ENCODE measurements at places on chromosomes 7 and 10.

- no peak for DNase-seq
Observed at GRCh38 chr10:118800920-118801319, 46.1 kb upstream of the CACUL1 start.

DNA sequence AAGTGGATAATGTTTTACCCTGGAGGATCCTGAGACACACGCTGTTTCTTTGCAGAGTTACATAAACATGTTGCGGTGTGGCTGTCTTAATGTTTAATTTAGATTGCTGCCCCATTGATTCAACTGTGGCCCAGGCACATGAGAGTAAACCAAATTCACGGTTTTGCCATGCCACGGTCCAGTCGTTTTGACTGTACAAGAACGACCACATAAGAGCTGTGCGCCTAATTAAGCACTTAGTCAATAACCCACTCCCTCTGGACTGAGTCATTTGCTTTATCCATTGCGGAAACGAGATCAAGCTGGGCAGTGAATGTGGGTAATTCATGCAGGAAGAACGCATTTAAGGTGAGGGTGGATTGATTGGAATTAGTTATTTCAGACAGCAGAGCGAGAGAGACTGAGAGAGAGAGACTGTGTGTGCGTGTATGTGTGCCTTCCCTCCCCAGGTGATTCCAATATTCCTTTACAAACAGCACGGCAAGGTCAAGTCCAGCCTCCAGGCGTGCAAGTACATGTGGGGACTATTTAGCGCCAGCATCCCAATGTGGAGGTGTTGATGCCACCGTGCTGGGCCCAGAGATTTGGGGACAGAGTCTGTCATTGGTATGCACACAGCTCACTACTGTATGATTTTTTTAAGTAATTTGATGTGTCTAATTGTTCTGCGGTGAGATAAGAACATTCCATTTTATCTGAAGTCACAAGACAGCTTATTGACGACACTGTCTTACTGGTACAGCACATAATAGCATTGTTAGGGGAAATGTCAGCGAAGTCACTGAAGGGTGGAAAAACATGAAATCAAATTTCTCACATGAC, 8.4 kb upstream of the TEX36 start:
- DNase-seq: no peak

DNA sequence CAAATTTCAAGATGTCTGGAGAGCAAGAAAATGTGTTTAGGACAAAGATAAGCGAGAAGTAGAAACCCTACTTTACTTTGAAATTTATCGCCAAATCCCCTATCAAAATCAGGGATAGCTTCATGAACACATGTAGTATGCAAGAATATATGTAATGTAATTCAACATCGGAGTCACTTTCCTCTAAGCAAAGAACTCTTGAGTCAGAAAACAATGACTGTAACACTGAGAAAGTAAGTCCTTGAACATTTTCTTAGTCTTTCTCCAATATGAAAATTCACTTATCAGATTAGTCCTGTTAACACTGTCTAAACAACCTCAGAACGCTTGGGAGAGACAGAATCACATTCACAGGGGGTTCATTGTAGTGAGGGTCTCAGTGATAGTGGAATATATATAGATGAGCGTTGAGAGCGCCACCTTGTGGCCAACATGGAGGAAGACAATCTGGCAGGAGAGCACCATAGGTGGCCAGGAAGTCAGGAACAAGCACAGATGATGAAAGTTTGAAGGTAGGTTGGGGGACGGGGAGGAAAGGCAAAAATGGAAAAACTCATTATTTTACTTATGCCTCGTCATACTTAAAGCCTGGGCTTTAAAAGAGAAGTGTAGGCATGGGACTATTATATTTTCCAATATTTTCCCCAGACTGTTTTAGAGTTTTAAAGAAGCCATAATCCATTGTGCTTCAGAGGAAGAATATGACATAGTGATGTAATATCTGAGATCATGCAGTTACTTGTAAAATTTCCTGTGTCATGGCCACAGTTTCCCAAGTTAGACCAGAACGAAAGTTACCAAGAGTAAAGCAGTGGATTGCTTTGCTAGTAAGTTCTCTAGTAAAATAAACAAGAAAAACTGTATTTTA, 115.5 kb upstream of the GNAI1 start:
- peak; percentile 19 for DNase-seq

DNA sequence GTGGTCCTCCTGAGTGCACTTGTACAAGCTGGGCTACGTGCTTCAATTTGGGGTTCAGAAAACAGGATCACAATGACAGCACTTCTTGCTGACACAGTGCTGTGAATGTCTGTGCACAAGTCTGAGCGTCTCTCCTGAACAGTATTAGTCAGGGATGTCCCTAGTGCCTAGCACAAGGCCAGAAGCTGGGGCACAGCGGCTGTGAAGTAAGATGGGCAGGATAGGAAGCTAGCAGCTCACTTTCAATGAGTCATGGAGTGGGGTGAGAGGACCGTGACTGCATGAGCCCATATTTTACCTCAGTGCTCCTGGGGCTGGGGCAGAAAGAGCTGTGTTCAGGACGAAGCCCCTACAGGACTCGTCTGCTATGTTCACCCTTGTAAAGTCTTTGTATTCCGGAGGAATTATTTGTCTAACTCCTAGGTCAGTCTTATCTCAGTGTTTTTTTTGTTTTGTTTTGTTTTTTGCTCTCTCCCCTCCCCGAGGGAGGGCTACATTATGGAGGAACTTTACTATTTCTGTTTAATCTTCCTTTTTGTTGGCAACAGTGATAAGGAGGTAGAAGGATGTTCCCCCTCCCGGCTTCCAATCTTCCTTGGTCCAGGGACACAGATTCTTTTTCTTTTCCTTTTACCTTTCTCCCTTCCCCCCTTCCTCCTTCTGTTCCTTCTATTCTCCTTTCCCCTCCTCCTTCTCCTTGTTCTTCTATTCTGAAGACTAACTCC, 2.8 kb upstream of the LRMDA start:
- DNase-seq: no peak

DNA sequence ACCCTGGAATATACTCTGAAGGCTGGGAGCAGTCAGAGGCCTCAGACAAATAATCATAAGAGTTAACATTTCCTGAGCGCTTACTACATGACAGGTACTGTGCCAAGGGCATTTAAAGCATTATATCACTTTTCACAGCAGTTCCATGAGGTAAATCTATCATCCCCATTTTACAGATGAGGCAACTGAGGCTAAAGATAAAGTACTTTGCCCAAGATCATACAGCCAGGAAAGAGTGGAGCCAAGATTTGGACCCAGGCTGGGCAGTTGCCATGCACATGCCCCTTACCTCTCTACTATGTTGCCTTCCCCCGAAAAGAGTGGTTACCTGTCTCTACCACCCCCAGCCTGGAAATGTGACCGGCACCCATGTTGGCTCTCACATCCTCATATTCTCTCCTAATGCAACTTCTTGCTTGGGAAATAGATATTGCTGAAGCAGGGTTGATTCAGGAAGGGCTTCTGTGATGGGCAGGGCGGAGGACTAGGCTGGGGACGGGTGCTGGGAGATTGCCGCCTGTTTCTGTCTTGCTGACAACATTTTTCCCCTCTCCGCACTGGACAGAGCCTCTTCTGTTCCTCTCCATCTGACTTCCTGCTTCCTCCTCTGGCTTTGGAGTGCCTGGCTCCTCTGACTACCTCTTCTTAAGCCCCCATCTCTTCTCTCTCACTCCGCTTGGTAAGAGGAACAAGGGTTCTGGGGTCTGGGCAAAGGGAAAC, 13.8 kb downstream of the SMO start:
- no peak for DNase-seq

- DNase-seq: no peak
Observed at GRCh38 chr10:29932991-29933390, 126.4 kb downstream of the JCAD start.

- no peak for DNase-seq
Observed at GRCh38 chr7:133060004-133060403, 21.9 kb downstream of the CHCHD3 start.

Data from D721Med (cell line).